GM12878 (cell line): ENCODE measurements at places on chromosomes 3 and 15.

DNA sequence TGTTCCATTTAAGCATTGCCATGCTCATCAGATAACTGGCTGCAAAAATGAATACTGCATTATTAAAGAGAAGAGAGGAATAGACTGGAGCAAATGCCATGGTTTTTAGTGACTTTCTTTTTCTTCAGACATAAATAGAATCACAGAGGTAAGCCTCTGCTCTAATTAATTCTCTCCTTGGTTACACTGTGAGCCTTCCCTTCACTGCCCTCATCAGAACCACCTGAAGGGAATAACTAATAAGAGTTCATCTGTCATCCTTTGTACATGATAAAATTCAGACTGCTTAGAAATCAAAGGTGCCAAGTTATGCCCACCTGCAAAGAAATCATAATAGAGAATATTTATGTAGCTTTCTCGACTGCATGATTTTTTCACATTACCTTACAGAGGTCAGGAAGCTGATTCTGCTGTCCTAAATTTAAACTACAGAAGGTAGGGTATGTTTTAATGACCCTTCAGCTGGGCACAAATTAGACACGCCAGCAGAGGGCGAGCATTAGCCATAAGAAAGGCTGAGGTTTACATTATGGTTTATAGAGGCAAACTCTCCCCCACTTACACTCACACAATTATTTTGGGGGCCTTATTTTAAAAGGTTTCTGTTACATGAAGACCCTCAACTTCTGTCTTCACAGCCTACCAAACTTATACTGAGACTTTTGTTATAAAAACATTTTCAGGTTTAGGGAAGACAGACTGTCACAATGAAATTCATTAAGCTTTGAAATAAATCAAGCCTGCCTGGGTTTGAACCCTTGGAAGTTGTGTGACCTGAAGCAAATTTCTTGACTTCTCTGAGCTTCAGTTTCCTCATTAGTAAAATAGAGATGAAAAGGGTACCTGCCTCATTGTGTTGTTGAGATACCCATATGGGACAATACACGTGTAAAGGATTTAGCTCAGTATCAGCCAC is 15.3 kb upstream of the UNC13C start:
- DNase-seq, result no peak

- DNase-seq, result no peak
Observed at GRCh38 chr15:60683156-60683555, 204.2 kb upstream of the ICE2 start.

DNA sequence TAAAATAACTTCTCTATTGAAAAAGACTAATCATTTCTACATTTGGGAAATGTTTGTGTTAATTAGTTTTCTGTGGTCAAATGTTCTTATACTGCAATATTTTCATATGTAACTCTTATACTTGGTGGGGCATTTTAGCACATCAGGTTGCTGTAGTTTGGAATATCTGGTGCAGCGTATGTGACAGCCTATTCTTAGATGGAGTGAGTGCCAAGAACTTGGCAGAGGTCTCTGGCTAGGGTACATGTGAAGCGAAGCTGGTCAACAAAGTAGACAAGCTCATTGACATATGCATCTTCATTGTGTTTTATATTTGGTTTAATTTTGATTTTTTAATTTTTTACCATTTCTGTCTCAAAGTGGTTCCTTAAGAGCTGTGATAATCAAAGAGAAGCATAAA is 53.2 kb downstream of the CHAC1 start:
- no peak for DNase-seq

- no peak for DNase-seq
Observed at GRCh38 chr3:4829031-4829394, 150.2 kb upstream of the BHLHE40 start.

GRCh38 chr3:24519368-24520100 is 24.9 kb upstream of the THRB start:
- peak; percentile 7 for DNase-seq

DNA sequence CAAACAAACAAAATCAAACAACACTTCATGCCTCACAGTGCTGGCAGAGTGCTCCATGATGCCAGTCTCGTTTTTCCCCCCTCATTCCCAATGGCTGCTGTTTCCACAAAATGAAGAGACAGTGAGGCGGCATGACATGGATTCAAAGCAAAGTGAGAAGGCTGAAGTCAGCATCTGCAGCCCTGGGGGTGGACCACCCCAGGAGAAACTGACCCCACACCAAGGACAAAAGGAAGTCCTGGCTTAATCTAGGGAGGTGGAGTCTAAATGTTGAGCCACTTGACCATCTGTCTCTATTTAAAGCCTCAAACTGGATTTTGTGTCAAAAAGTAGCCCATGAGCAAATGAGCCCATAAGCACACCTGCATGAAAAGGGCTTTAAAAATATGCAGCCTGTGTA is 151.2 kb upstream of the RORA start:
- no peak for DNase-seq
